ENCODE measurements at places on chromosomes 11 and 22.
A peak's percentile ranks its signal among the peaks of the same experiment; 100 is the strongest.

GRCh38 chr11:67999201-67999629 lies 4.7 kb downstream of the UNC93B1 start:
- no peak for DNase-seq

GRCh38 chr22:44620129-44620840 lies 81.7 kb upstream of the PRR5 start:
- peak; percentile 74 for DNase-seq

- DNase-seq, result no peak
Observed at GRCh38 chr11:126282361-126282735, 545 bp upstream of the TIRAP start.

- DNase-seq, result no peak
Observed at GRCh38 chr11:36150986-36151385, 138.2 kb downstream of the COMMD9 start.

Measured in stimulated activated CD8-positive, alpha-beta memory T cell treated with anti-CD3 and anti-CD28 coated beads, Interleukin-7, amount 100 ng/mL, for 1 hour (primary cell).